Activated CD8-positive, alpha-beta memory T cell treated with anti-CD3 and anti-CD28 coated beads for 1 hour (primary cell): ENCODE measurements at places on chromosomes 1 and 21.

DNA sequence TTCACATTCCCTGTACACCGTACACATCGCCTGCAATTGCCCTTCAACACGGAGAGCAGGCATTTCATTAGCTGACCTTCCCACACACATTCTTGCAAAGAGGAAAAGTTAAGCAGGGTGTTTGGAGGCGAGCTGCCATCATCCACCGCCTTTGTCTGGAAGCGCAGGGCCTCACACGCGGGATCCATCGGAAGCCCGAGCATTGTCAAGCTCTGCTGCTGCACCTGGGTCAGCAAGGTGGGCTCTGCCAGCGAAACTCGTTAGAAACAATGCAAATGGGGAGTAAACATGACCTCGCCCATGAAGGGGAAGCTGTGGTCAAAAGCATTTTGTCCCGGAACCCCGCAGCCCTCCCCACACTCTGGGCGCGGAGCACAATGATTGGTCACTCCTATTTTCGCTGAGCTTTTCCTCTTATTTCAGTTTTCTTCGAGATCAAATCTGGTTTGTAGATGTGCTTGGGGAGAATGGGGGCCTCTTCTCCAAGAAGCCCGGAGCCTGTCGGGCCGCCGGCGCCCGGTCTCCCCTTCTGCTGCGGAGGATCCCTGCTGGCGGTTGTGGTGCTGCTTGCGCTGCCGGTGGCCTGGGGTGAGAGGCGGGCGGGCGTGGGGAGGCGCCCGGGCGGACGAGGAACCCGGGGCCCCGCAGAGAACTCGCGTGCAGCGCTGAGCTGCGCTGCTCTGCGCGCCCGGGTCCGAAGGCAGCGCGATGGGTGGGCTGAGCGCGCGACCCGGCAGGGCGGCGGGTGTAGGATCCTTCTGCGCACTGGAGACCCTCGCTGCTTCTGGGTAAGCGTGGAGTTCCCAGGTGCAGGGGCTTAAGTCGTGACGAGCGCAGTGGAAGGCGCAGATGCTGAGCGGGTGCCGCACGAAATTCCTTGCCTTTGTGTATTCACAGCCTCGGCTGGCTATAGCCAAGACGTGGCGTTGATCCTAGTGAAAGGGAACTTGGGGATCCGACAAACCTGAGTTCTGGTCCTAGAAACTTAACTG, at the start of gene CR1:
CR1 (plus strand) TSS at position 357 of the 992 bp plus-strand sequence; CDS start at position 468, 111 bp downstream.
- no peak for DNase-seq

DNA sequence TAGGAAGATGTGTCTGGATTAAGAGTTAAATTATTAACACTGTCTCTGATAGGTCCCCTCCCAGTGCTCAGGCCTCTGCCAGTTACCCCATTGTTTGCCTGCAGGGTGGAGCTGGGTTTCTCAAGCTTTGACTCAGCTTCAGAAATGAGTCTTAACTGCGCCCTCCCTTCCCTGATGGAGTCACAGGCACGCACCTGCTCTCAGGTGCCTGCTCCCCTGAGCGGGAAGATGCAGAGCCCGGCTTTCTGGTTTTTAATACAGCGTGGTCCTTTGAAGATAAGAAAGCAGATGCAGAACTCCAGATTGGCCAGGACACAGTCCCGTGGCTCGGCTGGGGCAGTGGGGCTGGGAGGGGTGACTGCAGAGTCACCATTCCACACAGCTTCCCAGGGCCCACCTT, 3.2 kb upstream of the SPRR4 start:
- no peak for DNase-seq

DNA sequence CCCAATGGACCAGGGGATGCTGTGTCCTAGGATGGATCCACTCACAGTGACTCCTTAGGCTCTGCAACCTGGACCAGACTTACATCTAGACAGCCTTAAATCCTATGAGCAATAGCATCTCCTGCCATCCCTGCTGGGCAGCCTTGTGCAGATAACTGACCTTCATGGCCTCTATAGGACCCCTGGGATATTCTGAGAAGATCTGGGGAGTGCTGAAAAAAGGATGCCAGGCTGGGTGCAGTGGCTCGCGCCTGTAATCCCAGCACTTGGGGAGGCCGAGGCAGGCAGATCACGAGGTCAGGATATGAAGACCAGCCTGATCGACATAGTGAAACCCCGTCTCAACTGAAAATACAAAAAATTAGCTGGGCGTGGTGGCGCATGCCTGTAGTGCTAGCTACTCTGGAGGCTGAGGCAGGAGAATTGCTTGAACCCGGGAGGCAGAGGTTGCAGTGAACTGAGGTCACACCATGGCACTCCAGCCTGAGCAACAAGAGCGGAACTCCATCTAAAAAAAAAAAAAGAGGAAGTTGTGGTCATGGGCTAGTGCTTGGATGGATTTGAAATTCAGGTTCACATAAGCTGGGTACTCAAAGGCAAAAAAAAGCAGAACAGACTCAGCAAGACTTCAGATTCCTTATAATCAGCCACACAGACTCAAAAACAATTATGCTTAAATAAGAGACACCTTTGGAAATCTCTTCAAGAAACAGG, 10.9 kb upstream of the SH2D1B start:
- no peak for DNase-seq

GRCh38 chr1:205382561-205382960, 25.8 kb upstream of the KLHDC8A start:
- no peak for DNase-seq

DNA sequence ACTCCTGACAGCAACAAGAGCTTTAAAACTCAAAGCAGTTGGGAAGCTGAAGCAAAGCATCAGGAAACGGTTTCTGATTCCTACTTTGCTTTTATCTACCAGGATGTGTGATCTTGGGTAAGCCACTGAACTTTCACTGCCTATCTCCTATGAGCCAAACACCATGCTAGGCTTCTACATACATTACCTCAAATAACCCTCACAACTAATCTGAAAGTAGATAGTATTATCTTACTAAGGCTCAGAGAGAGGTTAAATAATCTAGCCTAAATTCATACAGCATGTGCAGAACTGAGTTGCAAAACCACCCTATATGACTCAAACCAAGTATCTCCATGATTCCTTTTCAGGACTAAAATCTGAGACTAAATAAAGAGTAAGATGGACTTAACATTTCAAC, 83.8 kb downstream of the EVI5 start:
- DNase-seq = no peak

GRCh38 chr1:229379846-229380245, 37.0 kb upstream of the CCSAP start:
- no peak for DNase-seq
